Thoracic aorta (tissue), 2 donors: ENCODE measurements at places on chromosomes 7 and 10. TPM values are rescaled to one million over a fixed set of nuclear protein-coding genes. Genes with fewer than 3 reads are reported as not detected.

DNA sequence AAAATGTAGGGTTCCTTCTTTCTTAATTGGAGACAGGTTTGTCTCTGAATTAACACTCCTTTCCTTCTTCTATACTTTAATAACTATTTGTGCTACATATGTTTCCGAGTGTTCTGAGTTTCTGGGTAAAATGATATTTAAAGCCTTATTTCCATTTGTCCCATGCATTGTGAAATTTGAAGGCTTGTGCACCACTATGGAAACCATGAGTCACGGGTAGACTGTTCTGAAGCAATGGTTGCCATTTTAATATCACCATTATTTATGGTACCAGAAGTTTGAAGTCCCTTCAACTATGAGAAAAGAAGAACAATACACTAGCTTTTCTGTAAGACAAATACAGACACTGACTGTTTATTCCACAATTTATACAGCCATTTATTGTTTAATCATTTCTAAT, 44.7 kb upstream of the ZEB1 start:
- no peak for DNase-seq
- H3K4me1 ChIP-seq, result peaks cover 27% of the 10 kb centered on the region
- no peak overlapping the region for H3K27ac ChIP-seq
- no peak overlapping the region for H3K4me3 ChIP-seq
- no peaks in the 10 kb centered on the region for H3K27me3 ChIP-seq

SPDYE6 gene
- total RNA-seq, result not detected

ACBD7 gene
- total RNA-seq, result 0.63 TPM

GRCh38 chr10:71363936-71364335, 32.8 kb upstream of the CDH23 start:
- no peaks in the 10 kb centered on the region for H3K4me1 ChIP-seq
- peaks cover 5% of the 10 kb centered on the region for H3K36me3 ChIP-seq
- no peaks in the 10 kb centered on the region for H3K27me3 ChIP-seq
- no peak overlapping the region for H3K4me3 ChIP-seq
- H3K27ac ChIP-seq, result no peak overlapping the region

IL15RA gene
- total RNA-seq, result 44.1 TPM

CAMK1D gene
- 8.7 TPM for total RNA-seq

DNA sequence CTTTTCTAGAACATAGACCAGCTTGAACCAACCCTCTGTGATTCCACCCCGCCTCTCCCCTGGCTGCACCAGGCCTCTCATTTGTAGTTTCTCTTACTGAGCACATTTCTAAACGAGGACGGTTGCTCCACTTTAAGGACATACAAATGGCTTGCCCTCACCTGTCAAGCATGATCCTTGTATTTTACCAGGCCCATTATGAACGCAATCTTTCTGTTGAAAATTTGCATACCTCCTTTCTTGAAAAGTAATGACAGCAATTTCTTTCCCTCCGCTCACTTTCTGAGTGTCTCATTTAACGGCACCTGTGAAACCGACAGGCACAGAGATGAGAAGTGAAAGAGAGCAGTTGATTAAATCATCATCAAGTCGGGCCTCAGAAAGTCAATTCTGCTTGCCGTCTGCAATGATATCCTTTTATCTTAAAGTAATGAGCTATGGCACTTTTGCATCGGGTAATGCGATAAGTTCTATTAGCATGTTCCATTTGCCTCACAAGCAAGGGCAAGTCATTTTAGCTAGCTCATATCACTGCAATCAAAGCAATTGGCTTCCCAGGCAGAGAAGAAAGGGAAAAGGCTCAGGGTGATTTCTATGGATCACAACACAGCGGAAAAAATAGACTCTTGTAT, 705.6 kb upstream of the GALNT17 start:
- H3K27me3 ChIP-seq, result no peaks in the 10 kb centered on the region
- no peak for DNase-seq
- H3K27ac ChIP-seq, result no peak overlapping the region
- H3K36me3 ChIP-seq, result no peaks in the 10 kb centered on the region
- H3K4me3 ChIP-seq, result no peak overlapping the region

INMT gene
- 243 TPM for total RNA-seq

GRCh38 chr10:20765066-20765465, 132.0 kb downstream of the NEBL start:
- no peak overlapping the region for H3K27ac ChIP-seq
- H3K4me1 ChIP-seq, result peaks cover 11% of the 10 kb centered on the region
- DNase-seq, result no peak
- no peaks in the 10 kb centered on the region for H3K36me3 ChIP-seq
- no peaks in the 10 kb centered on the region for H3K27me3 ChIP-seq

MINPP1 gene
- 10.7 TPM for total RNA-seq

TRPV6 gene
- total RNA-seq, result not detected

DNA sequence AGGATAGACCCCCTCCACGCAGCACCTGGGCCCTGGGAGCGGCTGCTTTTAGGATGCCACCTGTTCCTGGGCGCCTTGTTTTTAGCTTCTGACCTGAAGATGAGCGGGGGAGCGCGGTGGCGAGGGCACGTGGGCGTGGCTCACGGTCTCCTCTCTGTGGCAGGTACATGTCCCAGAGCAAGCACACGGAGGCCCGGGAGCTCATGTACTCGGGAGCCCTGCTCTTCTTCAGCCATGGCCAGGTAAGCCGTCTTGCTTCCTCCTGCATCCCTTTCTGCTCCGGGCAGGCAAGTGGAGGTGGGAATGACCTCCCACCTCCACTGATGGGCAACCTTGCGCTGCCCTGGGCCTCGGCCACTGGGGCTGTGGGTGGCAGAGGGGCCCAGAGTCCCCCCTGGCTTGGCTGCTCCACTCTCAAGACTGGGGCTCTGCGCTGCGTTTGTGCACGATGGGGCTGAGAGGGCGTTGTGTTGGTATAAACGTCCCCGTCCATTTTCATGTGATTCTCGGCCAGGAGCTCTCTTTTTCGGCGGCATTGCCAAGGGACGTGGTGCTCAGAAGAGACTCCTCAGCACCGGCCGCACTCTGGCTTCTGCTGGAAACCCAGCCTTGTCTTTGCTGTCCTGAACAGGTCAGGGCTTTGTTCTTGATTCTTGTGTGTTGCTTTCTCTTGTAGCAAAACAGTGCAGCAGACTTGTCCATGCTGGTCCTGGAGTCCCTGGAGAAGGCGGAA, 9.7 kb downstream of the GET4 start:
- no peak overlapping the region for H3K4me3 ChIP-seq
- no peaks in the 10 kb centered on the region for H3K27me3 ChIP-seq
- H3K36me3 ChIP-seq, result peaks cover 39% of the 10 kb centered on the region

GRCh38 chr10:44882166-44882720, 28.9 kb upstream of the TMEM72 start:
- no peaks in the 10 kb centered on the region for H3K27me3 ChIP-seq
- H3K4me3 ChIP-seq, result no peak overlapping the region
- no peak overlapping the region for H3K27ac ChIP-seq
- DNase-seq, result no peak
- H3K4me1 ChIP-seq, result peaks cover 33% of the 10 kb centered on the region

CCDC136 gene
- 34.7 TPM for total RNA-seq

DNA sequence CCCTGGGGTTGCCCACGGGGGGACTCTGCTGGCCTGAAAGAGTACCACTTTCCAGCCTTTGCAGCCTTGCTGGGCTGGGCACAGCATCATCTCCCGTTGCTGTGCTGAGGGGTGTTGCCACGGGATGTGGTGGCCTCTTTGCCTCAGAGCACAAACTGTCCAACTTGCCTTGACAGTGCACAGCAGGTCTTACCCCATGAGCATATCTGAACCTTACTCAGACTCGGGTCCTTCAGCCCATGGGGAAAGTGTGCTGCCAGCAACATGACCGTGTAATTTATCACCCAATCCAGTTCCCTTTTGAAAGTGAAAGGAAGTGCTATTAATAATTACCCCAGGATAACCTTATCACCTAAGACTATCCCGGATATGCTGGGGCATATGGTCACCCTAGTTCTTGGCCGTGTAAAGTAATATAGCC, 46.8 kb downstream of the TBXAS1 start:
- no peaks in the 10 kb centered on the region for H3K36me3 ChIP-seq
- H3K27me3 ChIP-seq, result no peaks in the 10 kb centered on the region
- H3K4me3 ChIP-seq, result no peak overlapping the region
- no peaks in the 10 kb centered on the region for H3K4me1 ChIP-seq

- H3K27me3 ChIP-seq, result no peaks in the 10 kb centered on the region
- no peaks in the 10 kb centered on the region for H3K4me1 ChIP-seq
- no peak for DNase-seq
- no peak overlapping the region for H3K27ac ChIP-seq
- H3K4me3 ChIP-seq, result no peak overlapping the region
Measured at GRCh38 chr7:31096198-31096876, 44.2 kb downstream of the ADCYAP1R1 start.

SPDYE3 gene
- total RNA-seq, result not detected

DNA sequence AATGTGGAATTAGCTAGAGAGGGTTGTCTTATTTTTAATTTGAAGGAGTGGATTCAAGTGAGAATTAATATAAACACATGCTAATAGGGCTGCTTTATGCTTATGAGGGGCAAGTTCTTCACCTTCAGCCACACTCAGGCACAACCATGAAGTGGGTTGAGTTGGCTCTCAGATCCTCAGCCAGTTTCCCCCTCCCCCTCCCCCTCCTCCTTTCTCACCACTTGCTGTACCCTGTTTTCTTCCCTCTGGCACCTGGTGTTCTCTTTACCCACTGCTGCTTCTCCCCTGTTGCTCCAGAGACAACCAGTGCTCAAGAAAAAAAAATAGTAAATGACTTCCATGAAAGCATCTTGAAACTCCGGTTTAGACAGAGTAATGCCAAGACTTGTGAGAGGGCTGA, 1083.3 kb downstream of the CNTNAP2 start:
- H3K4me3 ChIP-seq, result no peak overlapping the region
- no peak for DNase-seq
- H3K4me1 ChIP-seq, result no peaks in the 10 kb centered on the region

DNA sequence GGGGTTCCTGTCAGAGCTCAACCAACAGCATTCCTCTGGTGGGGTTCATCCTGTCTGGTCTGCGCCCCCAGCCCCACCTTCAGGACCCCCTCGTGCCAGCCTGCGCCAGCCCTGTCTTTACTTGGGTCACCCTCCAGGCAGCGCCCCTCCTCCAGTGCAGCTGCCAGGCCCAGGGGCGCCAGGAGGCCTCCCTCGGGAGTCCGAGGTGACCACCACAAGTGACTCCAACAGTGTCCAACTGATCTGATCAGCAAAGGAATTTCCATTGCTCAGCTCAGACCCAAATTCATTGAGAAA, 10.6 kb downstream of the WDR86 start:
- H3K27me3 ChIP-seq, result no peaks in the 10 kb centered on the region
- H3K27ac ChIP-seq, result no peak overlapping the region
- no peak overlapping the region for H3K4me3 ChIP-seq
- no peaks in the 10 kb centered on the region for H3K36me3 ChIP-seq
- DNase-seq, result no peak
- peaks cover 11% of the 10 kb centered on the region for H3K4me1 ChIP-seq

SKAP2 gene
- total RNA-seq, result 29.0 TPM

DNA sequence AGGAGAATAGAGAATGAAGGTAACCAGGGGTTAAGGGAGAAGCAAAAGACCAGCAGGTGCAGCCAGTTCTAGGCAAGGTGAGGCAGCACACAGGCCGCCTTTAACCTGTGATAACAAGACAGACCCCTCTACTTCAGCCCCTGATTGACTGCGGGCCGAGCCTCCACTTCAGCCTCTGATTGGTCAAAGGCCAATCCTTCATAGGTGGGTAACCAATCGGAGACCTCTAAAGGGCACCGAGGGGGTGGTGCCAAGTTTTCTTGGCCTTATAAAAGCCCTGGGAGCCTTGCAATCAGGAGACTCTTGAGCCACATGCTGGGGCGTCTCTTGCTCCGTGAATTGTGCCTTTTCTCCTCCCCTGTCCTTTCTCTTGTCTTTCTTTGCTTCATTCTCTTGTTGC, 98.8 kb downstream of the ELFN1 start:
- H3K4me3 ChIP-seq, result no peak overlapping the region
- no peak for DNase-seq
- no peaks in the 10 kb centered on the region for H3K27me3 ChIP-seq
- H3K27ac ChIP-seq, result no peak overlapping the region

DNA sequence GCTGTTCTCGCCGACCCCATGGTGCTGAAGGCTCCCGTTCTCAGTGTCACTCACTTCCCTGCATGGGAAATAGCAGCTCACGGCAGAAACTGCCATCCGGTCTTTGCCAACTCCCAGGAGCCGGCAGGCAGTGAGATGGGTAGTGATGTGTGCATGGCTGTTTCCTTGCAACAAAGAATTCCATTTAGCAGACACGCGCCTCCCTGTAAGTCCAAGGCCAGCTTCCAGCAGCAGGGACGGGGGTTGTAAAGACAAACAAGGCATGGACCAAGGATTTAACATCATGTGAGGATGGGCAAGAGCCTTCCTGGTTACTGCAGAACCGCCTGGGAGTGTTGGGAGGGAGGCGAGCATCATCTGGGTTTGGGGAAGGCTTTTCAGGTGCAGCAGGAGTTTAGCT, 273.1 kb downstream of the GLRX3 start:
- DNase-seq, result no peak
- H3K36me3 ChIP-seq, result no peaks in the 10 kb centered on the region
- H3K4me1 ChIP-seq, result no peaks in the 10 kb centered on the region
- H3K27me3 ChIP-seq, result no peaks in the 10 kb centered on the region

LEP gene
- total RNA-seq, result not detected

NKX2-3 gene
- total RNA-seq, result 0.42 TPM

GRCh38 chr7:82602066-82602465, 158.5 kb upstream of the CACNA2D1 start:
- no peaks in the 10 kb centered on the region for H3K27me3 ChIP-seq
- H3K4me1 ChIP-seq, result no peaks in the 10 kb centered on the region
- H3K36me3 ChIP-seq, result no peaks in the 10 kb centered on the region
- H3K4me3 ChIP-seq, result no peak overlapping the region
- DNase-seq, result no peak

DNA sequence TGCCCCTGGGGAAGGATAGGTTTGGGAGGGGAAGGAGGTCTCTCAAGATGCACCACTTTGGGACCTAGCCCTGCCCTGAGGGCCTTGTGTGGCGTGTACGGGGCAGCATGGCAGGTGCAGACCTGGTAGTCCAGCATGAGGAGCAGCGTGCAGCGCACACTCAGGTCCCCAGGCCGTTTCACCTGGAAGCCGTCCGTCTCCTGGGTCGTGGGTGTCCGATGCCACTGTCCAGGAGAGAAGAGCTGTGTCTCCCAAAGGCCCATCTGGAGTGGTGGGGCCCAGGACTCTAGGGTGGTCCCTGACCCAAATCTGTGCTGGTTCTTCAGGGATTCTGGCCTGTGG, 6.8 kb downstream of the SMARCD3 start:
- peaks cover 39% of the 10 kb centered on the region for H3K36me3 ChIP-seq
- no peak overlapping the region for H3K4me3 ChIP-seq
- peak overlapping the region; percentile 6 for H3K27ac ChIP-seq
- no peaks in the 10 kb centered on the region for H3K27me3 ChIP-seq
- DNase-seq, result no peak

GRCh38 chr10:75606203-75606779, 174.9 kb downstream of the LRMDA start:
- H3K27ac ChIP-seq, result peak overlapping the region; percentile 21
- peak overlapping the region; percentile 15 for H3K4me3 ChIP-seq
- H3K4me1 ChIP-seq, result peaks cover 11% of the 10 kb centered on the region
- H3K27me3 ChIP-seq, result no peaks in the 10 kb centered on the region
- no peak for DNase-seq
- H3K36me3 ChIP-seq, result no peaks in the 10 kb centered on the region

ADAM12 gene
- 0.27 TPM for total RNA-seq

CCDC146 gene
- total RNA-seq, result 12.1 TPM

DNA sequence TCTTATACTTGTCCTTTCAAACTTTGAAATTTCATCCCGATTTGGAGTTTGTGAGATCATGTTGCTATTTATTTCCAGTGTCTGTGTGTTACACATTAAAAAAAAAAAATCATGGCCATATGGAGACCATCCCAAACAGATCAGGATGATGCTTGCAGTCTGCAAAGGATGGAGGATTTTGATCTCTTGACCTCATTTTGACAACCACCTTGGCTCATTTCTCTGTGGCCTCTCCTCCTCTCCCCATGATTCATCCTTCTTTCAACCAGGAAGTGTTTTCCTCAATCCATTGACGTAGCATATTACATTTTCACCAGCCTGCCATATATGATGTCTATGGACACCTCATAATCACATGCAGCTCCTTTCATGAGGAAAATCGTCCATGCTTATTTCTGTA, 68.9 kb upstream of the INSYN2A start:
- H3K4me1 ChIP-seq, result no peaks in the 10 kb centered on the region
- no peak overlapping the region for H3K4me3 ChIP-seq
